ENCODE measurements at places on chromosomes 11 and 22.

GRCh38 chr11:20363500-20364340 lies at the start of gene HTATIP2:
Gene HTATIP2 (plus strand): TSS chr11:20363714. CDS start chr11:20364238, 524 bp downstream.
- DNase-seq = peak; percentile 69

DNA sequence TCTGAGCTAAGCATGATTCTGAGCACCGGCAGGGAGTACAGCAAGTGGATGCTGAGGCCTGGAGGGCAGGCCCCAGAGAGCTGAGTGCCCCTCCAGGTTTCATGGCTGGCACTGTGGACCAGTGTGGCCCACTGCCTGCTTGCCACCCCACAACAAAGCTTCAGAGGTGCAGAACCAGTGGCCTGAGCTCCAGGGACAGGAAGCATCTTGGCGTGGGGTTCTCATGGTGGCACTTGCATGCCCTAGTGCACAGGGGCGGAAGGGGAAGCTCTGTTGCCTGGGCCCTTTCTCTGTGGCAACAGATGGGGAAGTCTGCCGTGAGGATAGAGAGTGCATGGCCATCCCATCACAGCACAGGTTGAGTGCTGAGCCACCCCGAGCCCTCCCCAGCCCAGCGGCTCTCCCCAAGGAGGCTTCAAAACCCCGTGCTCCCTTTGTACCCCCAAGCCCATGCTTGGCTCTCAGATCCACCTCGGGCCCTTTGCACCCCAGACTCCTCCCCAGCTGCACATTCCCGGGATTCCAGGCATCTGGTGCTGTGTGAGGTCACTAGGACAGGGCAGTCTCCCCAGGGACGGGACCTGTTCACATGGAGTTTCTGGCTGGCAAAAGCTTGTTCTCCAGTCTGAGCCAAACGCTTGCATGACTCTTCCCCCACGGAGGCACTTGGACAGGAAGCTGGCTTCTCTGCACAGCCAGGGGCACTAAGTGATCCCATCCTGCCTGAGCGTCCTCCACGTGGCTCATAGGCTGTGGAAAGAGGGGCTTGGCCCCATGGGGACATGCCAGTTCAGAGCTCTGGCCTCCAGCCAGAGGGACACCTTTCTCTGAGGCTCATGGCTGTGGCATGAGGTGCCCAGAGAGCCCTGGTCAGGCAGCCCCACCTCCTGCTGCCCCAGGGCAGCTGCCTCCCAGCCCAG lies 4.2 kb downstream of the SLC25A1 start:
- DNase-seq = no peak

GRCh38 chr11:58730507-58731089 lies 1.1 kb downstream of the GLYAT start:
- DNase-seq = no peak

DNA sequence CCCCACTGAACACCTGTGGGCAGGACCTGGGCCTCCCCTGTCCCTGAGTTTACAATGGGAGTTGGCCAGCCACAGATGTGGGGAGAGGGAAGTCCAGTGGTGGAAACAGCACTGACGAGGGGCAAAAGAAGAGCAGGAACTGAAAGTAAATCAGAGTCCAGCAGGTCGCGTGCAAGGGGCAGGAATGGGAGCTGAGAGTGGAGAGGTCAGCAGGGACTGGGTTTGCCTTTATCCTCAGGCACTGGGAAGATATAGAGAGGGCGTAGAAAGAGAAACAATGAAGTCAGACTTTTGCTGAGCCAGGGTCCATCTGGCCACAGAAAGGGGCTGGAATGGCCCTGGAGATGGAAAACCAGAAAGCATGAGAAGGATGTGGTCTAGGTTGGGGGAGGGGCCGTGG lies 8.5 kb downstream of the P2RY6 start:
- no peak for DNase-seq

GRCh38 chr22:19765477-19766239 lies 5.1 kb downstream of the TBX1 start:
- no peak for DNase-seq

All from activated T-helper 9 cell treated with anti-CD3 and anti-CD28 coated beads, Interleukin-2, amount 50 U/mL, for 16 hours (primary cell).